CD8-positive, alpha-beta memory T cell (primary cell): ENCODE measurements at places on chromosomes 3 and 15. TPM values are rescaled to one million over a fixed set of nuclear protein-coding genes. Genes with fewer than 3 reads are reported as not detected.

The ACY1 gene
- total RNA-seq, result 46.1 TPM

The KCNMB3 gene
- total RNA-seq, result 0.71 TPM

The MTFMT gene
- 22.7 TPM for total RNA-seq

The HTR3E gene
- total RNA-seq, result not detected

The SLC22A13 gene
- total RNA-seq, result 0.44 TPM

The LDHAL6B gene
- total RNA-seq, result not detected

The PLA2G4E gene
- total RNA-seq, result not detected

The TMIE gene
- not detected for total RNA-seq

The GABRB3 gene
- total RNA-seq, result not detected

- DNase-seq, result no peak
Observed at GRCh38 chr15:52369030-52369429, 73.4 kb upstream of the MYO5C start.

- DNase-seq, result no peak
Observed at GRCh38 chr3:168273917-168274316, 178.2 kb upstream of the GOLIM4 start.

GRCh38 chr3:151395806-151396205, 11.3 kb upstream of the P2RY12 start:
- no peak for DNase-seq

- DNase-seq, result no peak
Observed at GRCh38 chr3:108234387-108234957, 12.2 kb upstream of the IFT57 start.

DNA sequence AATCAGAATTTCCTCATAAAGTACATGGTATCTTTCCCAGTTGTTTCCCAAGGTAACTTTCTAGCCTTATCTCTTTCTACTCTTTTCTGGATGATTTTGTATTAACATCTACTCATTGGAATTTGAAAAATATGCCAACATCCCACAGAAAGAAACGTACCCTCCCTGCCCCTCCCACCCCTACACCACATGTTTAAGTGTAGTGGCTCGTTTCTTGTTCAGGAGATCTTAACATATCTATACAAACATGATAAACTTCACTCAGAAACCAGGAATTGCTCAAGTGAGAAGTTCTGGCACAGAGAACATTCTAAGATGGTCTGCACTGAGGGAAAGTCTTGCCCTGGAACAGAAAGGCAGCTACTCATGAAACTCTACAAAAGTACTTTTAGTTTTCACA, 404.7 kb downstream of the SOX2 start:
- no peak for DNase-seq

DNA sequence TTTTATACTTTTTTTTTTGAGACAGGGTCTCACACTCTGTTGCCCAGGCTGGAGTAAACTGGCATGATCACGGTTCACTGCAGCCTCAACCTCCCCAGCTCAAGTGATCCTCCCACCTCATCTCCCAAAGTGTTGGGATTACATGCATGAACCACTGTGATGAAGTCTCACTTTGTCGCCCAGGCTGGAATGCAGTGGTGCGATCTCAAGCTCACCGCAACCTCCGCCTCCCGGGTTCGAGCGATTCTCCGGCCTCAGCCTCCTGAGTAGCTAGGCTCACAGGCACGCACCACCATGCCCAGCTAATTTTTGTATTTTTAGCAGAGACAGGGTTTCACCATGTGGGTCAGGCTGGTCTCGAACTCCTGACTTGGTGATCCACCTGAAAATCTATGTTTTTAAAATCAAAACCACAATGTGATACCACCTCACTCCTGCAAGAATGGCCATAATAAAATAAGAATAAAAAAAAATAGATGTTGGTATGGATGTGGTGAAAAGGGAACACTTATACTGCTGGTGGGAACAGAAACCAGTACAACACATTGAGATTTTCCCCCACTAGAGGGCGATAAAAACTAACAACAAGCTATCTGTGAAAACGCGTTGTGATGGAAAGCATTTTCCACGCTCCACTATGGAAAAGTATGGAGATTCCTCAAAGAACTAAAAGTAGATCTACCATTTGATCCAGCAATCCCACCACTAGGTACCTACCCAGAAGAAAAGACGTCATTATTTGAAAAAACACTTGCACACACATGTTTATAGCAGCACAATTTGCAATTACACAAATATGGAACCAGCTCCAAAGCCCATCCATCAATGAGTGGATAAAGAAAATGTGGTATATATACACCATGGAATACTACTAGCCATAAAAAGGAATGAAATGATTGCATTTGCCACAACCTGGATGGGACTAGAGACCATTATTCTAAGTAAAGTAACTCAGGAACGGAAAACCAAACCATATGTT, 26.8 kb upstream of the OCA2 start:
- DNase-seq, result no peak

DNA sequence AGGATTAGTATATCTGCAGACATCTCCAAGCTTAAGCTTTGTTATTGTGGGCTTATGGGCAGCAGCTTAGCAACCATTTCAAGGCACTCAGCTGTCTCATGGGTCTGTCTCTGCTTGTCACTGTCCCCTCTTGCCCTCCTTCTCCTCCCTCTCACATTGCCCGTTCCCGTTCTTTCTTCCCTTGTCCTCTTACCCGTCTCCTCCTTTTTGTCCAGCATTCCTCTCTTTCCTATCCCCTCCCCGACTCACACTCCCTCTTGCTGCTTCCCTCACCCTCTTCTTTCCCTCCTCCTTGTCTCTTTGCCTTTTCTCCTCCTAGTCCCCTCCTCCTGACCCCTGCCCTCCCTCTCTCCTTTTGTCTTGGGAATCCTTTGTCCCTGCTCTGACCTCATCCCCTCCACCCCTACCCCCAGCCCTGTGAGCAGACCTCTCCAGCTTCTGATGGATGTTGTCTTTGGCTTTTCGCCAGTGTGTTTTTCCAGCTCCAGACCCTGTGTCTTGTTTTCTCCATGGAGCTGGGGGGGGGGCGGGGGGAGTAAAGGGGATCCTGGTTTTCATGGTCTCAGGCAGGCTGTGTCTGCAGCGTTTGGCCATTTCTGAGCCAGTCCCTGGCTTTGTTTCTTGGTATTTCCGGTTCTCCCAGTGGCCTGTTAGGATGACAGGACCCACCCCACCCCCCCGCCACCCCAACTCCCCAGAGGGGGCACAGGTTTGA, 47.9 kb upstream of the TRAK1 start:
- no peak for DNase-seq

GRCh38 chr3:31624083-31624709, 91.5 kb downstream of the STT3B start:
- DNase-seq, result no peak

- no peak for DNase-seq
Observed at GRCh38 chr15:43314171-43314570, 16.2 kb downstream of the LCMT2 start.

DNA sequence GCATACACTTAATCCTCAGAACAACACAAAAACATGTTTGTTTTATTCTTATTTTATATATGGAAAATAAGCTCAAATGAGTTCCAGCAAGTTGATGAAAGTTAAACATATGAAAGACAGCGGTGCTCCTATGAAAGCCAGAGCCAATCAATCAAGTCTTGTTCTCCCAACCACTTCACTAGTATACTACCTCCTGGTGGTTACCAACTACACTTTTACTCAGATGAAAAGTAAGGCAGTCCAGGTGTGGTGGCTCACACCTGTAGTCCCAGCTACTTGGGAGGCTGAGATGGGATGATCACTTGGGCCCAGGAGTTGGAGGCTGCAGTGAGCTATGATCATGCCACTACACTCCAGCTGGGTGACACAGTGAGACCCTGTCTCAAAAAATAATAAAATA, 66.0 kb downstream of the MAGI1 start:
- DNase-seq, result no peak

- DNase-seq, result no peak
Observed at GRCh38 chr3:52311576-52312119, 4.5 kb upstream of the DNAH1 start.

GRCh38 chr3:16326724-16327349, 61.8 kb downstream of the OXNAD1 start:
- DNase-seq, result no peak

DNA sequence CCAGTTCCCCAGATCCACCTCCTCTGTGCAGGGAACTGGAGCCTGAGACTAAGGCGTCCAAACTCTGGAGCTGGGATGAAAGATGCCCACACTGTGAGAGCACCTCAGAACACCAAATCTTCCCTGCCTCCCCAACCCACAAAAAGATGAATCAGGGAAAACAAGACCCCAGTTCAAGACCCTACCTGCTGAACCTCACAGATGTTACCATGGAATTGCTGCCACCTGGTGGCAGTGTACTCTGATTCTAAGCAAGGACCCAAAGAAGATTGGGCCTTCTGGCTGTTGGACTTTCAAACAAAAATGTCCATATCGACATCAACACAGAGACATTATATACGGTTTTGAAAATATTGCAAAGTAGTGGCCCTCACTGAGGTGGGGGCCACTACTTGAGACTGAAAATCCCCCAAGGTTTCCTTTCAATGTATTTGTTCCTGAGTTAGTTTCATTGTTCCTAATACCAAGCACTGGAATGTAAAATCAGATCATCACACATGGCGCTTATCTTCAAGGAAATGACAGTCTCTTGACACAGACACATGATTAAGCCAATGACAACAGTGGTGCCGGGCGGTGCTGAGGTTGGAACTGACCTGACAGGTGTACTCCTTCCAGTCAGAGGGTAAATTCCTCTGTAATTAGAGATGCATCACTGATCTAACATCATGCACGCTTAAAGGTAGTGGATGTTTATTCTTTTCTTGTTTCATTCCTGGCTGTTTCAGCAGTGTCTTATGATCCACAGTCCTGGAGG, 67.6 kb downstream of the SLC6A11 start:
- no peak for DNase-seq
